Glomerular endothelial cell (primary cell): ENCODE measurements at places on chromosomes 6 and 20. TPM values are rescaled to one million over a fixed set of nuclear protein-coding genes. Genes with fewer than 3 reads are reported as not detected.

The DYNLT1 gene
- 143 and 193 TPM in 2 replicates for total RNA-seq

The GINS1 gene
- 3.1 and 4.4 TPM in 2 replicates for total RNA-seq

The PLA2G7 gene
- 0.10 TPM in 1 of 2 replicates, not detected in the other for total RNA-seq

The NDUFAF4 gene
- total RNA-seq = 19.3 and 31.4 TPM in 2 replicates

The KIAA0408 gene
- total RNA-seq = 0.64 and 0.87 TPM in 2 replicates

The MARCKS gene
- total RNA-seq = 325 and 440 TPM in 2 replicates

The HLA-G gene
- not detected in 2 replicates for total RNA-seq

The FANCE gene
- total RNA-seq = 2.7 and 3.7 TPM in 2 replicates

The ARG1 gene
- not detected in 2 replicates for total RNA-seq

The TBX18 gene
- 2.9 and 3.7 TPM in 2 replicates for total RNA-seq

The F13A1 gene
- total RNA-seq = not detected in 2 replicates

The SLA2 gene
- total RNA-seq = not detected in 2 replicates

The RHAG gene
- not detected in 2 replicates for total RNA-seq

The AKAP12 gene
- 404 and 411 TPM in 2 replicates for total RNA-seq

The GSTA4 gene
- 21.8 and 25.3 TPM in 2 replicates for total RNA-seq

The LIN28B gene
- 0.06 TPM in 1 of 2 replicates, not detected in the other for total RNA-seq

The TDRD6 gene
- 0.12 TPM in 1 of 2 replicates, not detected in the other for total RNA-seq

The AURKA gene
- 14.8 and 15.4 TPM in 2 replicates for total RNA-seq

The MEP1A gene
- not detected in 2 replicates for total RNA-seq

The HLA-DQA1 gene
- not detected in 2 replicates for total RNA-seq

The CST7 gene
- total RNA-seq = not detected in 2 replicates

The PTPRT gene
- total RNA-seq = not detected in 2 replicates

The MAK gene
- not detected in 2 replicates for total RNA-seq

The SEL1L2 gene
- not detected in 2 replicates for total RNA-seq

The C20orf141 gene
- not detected in 2 replicates for total RNA-seq

The SNAI1 gene
- total RNA-seq = 6.9 and 17.2 TPM in 2 replicates

The SLC22A23 gene
- 15.6 and 22.2 TPM in 2 replicates for total RNA-seq

The COX4I2 gene
- not detected in 2 replicates for total RNA-seq

The BTN1A1 gene
- total RNA-seq = not detected in 2 replicates

The ADGRF5 gene
- total RNA-seq = 495 and 502 TPM in 2 replicates

The KAT14 gene
- total RNA-seq = 8.9 and 13.0 TPM in 2 replicates

The GLP1R gene
- not detected in 2 replicates for total RNA-seq

The SLC35F1 gene
- total RNA-seq = not detected in 2 replicates

The SMPD2 gene
- 6.9 and 7.1 TPM in 2 replicates for total RNA-seq

The CTAGE9 gene
- 0.05 TPM in 1 of 2 replicates, not detected in the other for total RNA-seq

The MMP24OS gene
- total RNA-seq = 24.0 and 31.4 TPM in 2 replicates

The COL21A1 gene
- 0.29 and 0.82 TPM in 2 replicates for total RNA-seq

The C20orf204 gene
- 1.2 and 6.8 TPM in 2 replicates for total RNA-seq

The OR2B6 gene
- total RNA-seq = not detected in 2 replicates

The MUC22 gene
- total RNA-seq = not detected in 2 replicates

The CD93 gene
- 604 and 1,041 TPM in 2 replicates for total RNA-seq

The OTOR gene
- total RNA-seq = not detected in 2 replicates

The NFYA gene
- total RNA-seq = 15.1 and 28.2 TPM in 2 replicates

The TBXT gene
- not detected in 2 replicates for total RNA-seq

The TAGAP gene
- total RNA-seq = not detected in 2 replicates

The DNAAF9 gene
- 18.8 and 21.1 TPM in 2 replicates for total RNA-seq

The SLC26A8 gene
- not detected in 2 replicates for total RNA-seq

The MLIP gene
- total RNA-seq = 0.58 and 2.9 TPM in 2 replicates
